ENCODE measurements at places on chromosomes 3 and 15.

GRCh38 chr15:81346611-81347010 lies 22.7 kb upstream of the STARD5 start:
- no peak for DNase-seq

DNA sequence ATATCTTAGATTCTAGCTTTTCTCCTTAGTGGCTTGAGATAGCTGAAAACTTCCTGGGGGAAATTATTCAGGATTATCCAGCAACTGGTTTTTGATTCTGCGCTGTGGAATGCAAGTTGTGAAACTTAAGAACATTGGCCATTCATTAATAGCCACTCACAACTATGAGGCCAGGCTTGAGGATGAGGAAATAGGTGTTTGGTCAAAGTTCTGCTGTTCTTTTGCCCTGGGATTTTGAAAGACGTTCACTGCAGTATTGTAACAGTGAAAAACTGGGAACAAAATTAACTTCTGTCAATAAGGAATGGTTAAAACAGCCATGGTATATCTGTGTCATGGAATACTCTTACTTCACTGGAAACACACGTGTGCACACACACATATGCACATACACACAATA lies 44.1 kb downstream of the CTXND1 start:
- DNase-seq: no peak

DNA sequence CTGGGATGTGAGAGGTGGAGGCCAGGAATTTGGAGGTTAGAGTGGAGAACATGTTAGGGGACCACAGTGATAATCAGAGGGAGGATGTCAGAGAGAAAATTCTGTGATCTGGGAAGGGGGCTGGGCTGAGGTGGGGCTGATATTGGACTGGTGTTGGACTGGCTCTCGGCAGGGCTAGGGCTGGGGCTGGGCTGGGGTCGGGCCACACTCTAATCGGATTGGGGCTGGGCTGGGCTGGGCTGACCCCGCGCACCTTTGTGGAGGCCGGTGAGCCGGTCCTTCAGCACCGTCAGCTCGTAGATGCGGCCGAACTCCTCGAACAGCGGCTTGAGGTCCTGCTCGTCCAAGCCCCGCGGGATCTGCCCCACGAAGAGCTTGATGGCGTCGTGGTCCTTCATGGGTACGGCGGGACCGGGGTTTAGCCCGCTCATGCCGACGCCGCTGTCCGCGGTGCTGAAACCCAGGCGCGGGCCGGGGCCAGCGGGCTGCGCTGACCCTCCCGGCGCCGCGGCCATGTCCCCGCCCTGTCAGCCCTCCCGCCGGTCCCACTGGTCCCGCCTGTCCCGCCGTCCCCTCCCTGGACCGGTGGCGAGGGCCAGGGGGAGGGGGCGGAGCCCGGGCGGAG lies 485 bp downstream of the CELF6 start:
- peak; percentile 99 for DNase-seq

- DNase-seq: no peak
These were observed 24.0 kb upstream of the SLC24A5 start for GRCh38 chr15:48096813-48097212.

GRCh38 chr3:129330409-129330808 lies 51.7 kb downstream of the HMCES start:
- no peak for DNase-seq

GRCh38 chr3:135766115-135766514 lies 199.4 kb upstream of the PPP2R3A start:
- DNase-seq: no peak

DNA sequence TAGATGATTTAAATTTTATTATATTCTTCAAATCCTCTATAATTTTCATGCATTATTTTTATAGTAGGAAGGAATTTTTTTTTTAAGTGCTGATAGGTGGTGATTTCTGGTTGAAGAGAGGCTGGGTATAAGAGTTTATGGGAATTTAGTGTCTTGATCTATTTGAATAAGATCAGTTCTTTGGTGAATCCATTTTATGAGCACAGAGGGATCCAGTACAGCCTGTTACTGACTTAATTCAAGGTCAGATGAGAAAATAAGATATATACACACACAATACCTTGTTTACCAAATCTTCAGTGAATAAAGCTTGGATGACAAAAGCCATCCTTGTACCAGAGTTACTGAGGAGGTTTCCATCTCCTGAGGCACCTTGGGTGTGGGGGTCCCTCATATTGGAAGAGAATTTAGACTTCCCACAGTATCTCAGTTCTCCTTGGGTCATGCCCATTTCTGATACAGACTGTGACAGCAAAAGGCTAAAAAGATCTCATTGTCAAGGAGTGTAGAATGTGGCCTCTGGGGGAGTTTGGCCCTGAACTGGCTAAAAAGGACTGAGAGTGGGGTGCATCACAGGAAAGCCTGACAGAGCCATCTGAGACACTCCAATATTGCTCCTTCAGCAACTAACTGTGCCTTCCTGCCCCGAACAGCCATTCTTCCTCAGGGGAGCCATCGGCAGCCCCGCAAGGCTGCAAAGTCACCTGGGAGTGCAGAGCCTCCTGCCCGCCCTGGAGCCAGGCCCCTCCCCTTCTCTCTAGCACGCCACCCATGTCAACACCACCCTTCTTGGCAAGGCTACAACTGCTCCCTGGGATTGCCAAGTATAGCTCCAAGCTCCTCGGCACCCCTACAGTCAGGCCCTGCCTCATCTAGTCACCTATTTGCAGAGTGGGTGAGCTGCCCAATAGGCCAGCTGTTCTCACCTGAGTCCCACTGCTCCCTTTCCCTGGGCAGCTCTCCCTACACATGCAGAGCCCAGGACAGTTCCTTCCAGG lies 43.1 kb upstream of the HACD2 start:
- DNase-seq: no peak

- no peak for DNase-seq
These were observed 194.1 kb upstream of the ARHGEF26 start for GRCh38 chr3:153927107-153927506.

DNA sequence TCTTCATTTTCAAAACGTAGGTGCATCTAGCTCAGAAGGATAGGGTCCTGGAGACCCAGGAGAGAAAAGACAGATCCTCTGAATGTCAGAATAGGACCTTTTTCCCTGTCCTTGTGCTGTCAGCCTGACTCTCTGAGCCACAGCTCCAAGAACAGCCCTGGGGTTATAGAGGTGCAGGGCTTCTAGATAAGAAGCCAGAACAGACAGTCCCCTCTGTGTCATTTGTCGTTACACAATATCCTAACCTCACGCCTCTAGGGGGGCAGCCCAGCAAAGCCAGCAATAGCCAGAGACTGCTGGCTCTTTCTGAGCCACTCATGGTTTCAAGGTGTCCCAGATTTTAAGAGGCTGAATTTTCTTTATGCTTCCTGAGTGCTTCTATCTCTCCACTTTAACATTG lies 153.2 kb upstream of the THBS1 start:
- DNase-seq: no peak

DNA sequence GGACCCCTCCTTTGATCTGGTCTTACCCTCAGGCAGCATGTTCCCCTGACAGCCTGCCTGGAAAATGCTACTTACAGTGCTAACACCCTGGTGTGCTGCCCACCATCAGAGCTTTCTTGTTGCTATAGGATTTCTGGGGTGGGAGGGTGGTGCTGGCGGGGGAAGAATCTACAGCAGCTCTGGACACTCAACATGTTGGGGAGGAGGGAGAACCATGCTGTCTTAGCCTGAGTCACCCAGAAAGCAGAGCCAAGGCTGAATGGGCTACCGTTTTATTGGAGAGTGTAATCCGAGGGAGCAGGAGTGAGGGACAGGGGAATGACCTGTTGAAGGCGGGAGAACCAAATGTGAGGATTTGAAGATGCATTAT lies 45.6 kb downstream of the MFSD1 start:
- DNase-seq: no peak

GRCh38 chr3:186356152-186356551 lies 5.9 kb downstream of the DGKG start:
- no peak for DNase-seq

GRCh38 chr15:59074607-59075006 lies 30.3 kb upstream of the CCNB2 start:
- DNase-seq: no peak

DNA sequence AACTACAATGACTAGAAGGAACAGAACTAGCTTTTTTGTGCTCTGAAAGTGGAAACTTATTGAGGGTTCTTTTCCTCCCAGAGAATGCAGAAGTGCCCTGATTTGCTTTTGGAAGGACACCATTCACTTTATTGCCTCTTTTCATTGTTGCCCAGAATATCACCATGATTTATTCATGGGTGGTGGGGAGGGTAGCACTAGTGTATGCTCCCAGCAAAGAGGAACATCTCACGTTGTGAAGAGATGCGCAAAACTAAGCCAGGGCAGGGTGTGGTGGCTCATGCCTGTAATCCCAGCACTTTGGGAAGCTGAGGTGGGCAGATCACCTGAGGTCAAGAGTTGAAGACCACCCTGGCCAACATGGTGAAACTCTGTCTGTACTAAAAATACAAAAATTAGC lies 31.4 kb downstream of the FLNB start:
- no peak for DNase-seq
